ENCODE measurements at places on chromosomes 4 and X.

DNA sequence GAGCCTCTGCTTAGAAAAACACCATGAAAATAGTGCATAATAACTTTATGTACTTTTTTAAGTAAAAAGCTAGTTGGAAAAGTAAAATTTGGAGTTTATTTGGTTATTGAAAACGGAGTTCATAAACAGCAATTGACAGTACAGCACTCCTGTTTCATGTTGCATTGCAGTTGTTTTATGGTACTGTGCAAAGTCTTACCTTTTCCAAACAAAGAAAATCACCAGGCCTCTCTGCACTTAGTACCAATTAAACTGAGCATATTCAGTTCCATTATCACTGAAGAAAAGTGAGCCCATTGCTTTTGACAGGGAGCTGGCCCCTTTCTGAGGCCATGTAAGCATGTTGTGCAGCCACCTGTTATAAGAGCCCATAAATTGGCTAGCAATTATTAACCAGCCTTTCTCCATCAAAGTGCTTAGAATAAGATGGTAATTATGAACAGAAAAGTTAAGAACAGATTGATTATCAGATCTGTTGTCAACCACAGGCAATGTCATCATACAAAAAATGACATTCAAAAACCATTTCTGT lies 376.6 kb upstream of the EMCN start:
- DNase-seq, result no peak

GRCh38 chrX:115174548-115174947 lies 14.7 kb upstream of the RBMXL3 start:
- no peak for DNase-seq

GRCh38 chr4:84527391-84527790 lies 28.3 kb upstream of the NKX6-1 start:
- no peak for DNase-seq

DNA sequence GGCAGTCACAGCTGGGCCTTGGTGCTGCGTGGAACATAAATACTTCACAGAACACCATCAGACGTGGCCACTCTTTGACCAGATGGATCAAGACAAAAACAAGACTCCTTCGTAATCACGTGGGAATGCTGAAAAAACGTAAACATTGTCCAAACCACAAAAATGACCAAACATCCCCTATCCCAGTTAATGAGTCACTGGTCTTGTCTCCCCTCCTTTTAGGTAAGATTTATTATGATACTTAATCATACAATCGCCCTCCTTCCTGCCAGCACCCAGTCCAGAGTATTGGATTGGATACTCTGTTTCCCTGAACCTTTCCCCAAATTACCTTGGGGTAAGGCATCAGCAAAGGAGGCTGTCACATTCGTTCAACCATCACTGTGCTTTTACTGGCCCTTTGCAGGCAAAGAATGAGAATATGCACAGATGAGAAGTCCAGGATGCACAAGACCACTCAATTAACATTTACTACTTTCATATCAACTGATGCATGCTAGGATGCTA lies 601 bp upstream of the TCEANC start:
- DNase-seq, result no peak

GRCh38 chrX:103405009-103405333 lies 28.6 kb downstream of the BEX3 start:
- DNase-seq, result no peak

DNA sequence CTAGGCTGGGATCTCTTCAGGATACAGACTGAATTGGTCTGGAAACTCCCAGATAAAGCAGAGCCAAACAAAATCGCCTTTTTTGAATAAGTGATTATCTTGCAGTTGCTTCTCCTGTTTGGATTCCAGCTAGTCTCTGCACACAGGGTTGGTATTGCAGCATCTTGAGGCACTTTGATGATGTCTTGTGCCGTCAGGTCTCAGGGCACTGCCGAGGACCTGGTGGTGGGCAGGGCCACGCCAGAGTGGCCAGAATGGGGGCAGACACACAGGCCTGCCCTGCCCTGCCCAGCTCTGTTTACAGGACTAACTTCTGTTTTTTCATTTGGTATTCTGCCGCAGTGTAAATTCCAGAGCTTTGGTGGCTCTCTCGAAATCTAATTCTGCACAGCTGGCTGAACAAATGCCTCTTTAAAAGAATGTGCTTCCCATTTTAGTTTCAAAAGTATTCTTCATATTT lies 276.1 kb downstream of the NR3C2 start:
- DNase-seq, result no peak

GRCh38 chr4:185710487-185710995 lies 101.5 kb downstream of the SORBS2 start:
- no peak for DNase-seq

DNA sequence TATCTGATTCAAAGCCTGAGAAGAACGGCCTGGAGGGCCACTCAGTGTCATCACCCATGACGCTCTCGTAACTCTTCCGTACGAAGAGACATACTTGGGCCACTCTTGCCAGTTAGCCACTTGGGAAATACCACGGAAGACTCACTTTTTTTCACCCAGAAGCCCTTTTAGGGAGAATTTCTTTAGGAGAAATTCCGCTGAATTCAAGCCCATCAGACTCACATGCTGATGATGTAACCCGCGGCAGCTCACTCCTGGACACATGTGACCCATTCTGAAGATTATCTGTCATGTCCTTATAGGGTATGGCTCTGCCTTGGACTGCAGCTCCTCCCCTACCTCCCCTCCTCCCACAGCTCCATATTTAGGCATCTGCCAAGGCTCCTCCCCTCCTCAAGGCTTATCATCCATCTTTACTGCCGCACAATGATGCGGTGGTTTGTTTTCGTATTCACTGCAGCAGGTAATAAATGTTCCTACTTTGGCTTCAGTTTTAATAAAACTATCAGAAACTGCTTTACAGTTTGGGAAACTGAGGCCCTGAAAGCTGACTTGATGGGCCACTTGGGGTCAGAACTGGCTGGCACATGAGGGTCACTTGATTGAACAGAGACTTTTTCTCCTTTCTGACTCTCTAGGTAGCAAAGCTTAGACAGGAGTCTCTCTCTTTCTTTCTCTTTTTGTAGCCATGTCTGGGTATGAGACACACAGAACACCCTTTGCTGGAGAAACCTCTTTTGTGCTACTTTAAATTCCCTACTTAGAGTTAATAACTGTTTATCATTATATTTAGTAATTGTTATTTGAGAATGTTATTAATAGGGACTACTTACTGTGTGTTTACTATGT lies 42.1 kb downstream of the RHOH start:
- DNase-seq, result no peak
